ENCODE measurements at places on chromosomes 7 and 10.

- no peak for DNase-seq
These were observed 6.1 kb downstream of the IQUB start for GRCh38 chr7:123528265-123528664.

DNA sequence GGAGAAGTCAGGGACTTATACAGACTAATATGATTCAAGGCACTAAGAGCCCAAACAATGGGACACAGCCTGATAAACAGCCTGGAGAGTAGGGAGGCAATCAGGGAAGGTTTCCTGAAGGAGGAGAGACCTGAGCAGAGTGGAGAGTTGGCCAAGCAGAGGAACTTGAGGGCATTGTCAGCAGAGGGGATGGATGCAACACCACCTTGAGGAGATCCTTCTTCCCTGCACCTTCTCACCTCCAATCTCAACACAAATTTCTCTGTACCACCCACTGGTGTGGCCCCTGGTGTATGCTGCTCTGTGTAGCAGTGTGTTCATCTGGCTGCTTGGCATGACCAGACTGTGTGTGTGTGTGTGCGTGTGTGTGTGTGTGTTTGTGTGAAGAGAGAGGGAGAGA, 146.2 kb downstream of the WDR11 start:
- no peak for DNase-seq

DNA sequence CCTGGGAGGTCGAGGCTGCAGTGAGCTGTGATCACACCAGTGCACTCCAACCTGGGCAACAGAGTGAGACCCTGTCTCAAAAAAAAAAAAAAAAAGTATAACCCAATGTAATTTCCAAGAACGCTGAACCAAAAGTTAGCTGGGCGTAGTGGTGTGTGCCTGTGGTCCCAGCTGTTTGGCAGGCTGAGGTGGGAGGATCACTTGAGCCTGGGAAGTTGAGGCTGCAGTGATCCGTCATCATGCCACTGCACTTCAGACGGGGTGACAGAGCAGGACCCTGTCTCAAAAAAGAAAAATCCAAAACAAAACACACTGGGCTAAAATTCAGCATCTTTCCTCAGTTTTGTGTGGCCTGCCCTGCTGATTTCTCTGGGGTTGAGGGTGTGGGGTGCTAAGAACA, 21.1 kb downstream of the HNRNPA2B1 start:
- no peak for DNase-seq

- DNase-seq, result no peak
These were observed 12.3 kb downstream of the RPA3 start for GRCh38 chr7:7706101-7706511.

DNA sequence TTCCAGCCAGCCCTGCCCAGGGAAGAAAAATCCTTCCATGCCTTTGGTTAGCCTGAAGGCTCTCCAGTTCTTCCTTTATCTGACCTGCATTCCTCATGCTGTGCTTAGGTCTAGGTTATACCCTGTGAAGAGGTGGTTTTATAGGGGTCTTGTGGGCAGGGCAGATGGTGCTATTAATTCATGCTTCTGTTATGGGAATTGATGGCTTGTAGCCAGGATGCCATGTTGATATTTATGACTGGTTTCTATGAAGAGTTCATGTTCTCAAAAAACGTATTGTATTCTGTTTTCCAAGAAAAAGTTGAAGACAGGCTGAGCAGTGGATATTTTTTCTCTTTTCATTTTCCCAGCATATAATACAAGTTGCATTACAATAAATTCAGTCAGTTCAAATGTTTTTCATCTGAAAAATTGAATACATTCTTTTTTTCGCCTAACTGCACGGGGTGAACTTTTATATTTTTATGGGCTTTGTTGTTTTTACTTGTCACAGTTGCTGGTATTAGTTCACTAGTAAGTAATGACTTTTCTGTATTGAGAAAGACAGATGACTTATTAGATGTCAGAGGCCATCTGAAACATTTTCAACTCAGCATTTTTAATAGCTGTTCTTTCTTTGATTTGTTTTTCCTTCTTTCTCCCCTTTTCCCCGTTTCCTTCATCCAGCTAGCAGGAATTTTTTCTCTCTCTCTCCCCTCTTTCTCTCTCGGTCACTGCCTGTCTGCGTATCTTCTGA, 322.8 kb downstream of the LRMDA start:
- no peak for DNase-seq

- no peak for DNase-seq
These were observed 112.5 kb downstream of the SVIL start for GRCh38 chr10:29522061-29522855.

GRCh38 chr7:28544453-28545117, 132.3 kb downstream of the CREB5 start:
- DNase-seq, result no peak

DNA sequence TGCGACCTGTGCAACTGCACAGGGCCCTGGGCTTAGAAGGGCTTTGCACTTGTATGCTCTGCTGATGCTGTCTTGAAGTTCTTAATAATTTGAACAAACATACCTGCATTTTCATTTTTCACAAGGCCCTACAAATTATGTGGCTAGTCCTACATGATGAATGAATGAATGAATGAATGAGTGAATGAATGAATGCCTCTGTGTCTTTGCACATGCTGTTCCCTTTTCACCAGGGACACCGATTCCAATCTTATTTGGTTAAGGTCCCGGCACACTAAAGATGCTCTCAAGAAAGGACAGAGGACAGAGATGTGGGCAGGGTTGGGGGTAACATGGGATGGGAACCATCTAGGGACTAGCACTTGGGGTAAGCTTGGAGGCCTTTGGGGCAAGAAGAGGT, 39.4 kb upstream of the CHST3 start:
- no peak for DNase-seq

- no peak for DNase-seq
These were observed 136.1 kb upstream of the TNRC18 start for GRCh38 chr7:5559576-5560240.

- no peak for DNase-seq
These were observed 351.9 kb upstream of the NPVF start for GRCh38 chr7:25580141-25580540.

- DNase-seq, result no peak
These were observed 31.8 kb downstream of the TES start for GRCh38 chr7:116242178-116242577.

DNA sequence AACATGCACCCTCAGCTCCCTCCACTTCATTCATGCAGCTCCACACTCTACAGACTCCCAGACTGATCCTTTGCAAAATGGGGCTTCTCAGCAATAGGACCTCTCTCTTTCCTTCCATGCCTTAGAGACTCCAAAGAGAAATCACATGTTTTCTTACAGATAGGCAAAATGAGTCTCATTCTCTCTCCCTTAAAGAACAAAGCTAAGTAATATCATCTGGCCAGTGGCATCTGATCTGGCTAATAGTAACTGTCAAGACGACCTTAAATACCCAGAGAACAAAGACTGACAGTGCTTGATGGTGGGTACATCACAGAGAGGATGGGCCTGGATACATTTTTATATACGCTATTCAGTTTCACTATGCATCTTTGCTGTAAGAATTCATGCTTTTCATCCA, 43.1 kb upstream of the CALD1 start:
- no peak for DNase-seq

DNA sequence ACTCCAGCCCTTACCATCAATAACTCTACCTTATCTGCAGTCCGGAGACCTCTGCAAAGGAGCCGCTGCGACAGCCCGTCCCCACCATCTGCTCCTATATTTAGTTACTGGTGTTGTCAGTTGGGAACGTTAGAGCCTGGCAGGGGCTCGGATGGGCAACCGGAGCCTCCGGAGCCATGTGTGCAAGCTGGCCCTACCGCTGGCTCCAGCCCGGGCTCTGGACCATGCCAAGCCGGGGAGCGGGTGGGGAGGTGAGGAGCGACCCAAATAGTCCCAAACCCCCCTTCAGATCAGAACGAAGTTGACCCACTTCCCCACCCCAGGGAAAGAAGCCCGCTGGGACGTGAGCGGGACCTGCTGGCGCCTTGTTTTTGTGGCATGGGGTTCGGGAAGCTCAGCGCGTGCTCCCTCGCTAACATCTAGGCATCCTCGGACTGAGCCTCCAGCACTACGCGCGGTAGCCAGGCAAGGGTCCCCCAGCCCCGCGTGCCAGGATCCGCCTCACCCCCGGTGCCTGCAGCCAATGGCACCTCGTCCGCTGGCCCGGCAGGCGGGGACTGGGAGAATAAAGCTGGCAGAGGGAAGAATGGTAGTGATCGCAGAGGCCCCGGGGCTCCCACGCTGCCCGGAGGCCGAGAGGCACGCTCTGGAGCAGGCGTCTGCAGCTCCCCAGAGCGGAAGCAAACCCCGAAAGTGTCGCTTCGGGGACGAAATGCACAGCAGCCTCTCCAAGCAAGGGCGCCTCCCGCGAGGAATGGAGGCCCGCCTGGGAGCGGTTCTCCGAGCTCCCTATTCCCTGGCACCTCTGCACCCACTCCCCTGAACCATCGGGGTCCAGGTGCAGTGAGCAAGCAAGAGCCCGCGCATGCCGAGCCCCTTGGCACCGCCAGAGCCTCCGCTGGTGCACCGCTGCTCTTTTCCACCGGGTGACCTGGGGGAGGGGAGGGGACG, 679 bp downstream of the LRRC20 start:
- DNase-seq, result peak; percentile 64

GRCh38 chr7:114409750-114410149, 4.9 kb upstream of the FOXP2 start:
- DNase-seq, result no peak

DNA sequence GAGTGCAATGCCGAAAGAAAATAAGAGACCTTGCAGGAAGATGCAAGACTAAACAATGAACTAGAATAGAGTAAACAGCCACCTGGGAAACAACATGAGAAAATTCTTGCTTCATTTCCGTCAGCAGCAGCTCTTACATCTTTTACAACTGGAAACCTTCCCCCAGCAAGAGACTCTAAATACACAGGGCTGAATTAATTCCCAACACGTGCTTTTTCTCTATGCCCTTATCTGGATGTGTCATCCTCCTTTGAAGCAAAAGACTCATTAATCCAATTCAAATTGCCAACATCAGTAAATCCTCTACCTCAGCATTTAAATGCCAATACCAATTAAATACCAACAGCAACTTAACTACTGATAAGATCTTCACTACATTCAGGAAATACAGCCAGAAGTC, 99.0 kb upstream of the PDE1C start:
- DNase-seq, result no peak

DNA sequence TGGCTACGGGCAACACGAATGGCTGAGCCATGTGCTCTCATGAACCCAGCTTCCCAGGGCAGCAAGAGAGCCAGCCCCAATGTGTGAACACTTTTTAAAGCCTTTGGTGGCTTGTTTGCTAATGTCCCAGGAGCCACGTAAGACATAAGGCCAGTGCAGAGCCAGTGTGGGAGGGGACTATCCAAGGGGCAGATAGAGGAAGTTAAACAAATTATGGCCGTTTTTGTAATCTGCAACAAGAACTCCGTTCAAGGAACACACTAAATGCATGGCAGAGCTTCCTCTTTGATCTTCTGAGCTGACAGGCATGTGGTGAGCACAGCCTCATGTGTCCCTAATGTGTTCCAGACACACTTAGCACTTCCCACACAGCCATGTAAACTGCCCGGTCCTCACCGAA, 133.3 kb downstream of the TEX36 start:
- DNase-seq, result no peak

DNA sequence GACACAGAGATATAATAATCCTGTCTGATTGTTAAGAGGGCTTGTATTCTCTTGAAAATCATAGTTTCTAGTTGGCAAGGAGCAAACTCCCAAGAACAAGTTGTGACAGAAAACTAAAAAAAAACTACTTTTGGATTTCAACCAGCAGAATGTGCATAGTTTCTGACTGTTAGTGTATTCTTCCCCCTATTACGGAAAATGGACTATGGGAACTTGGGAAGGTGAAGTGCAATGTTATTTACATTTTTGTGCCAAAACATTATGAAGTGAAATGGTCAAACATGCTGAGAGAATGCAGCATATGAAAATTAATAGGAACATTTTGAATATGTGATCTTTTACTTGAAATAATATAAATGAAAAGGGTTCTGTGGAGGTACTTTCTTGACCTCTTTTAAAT, 660.8 kb downstream of the SUGCT start:
- no peak for DNase-seq

GRCh38 chr10:83764666-83765065, 374.6 kb upstream of the GHITM start:
- no peak for DNase-seq

DNA sequence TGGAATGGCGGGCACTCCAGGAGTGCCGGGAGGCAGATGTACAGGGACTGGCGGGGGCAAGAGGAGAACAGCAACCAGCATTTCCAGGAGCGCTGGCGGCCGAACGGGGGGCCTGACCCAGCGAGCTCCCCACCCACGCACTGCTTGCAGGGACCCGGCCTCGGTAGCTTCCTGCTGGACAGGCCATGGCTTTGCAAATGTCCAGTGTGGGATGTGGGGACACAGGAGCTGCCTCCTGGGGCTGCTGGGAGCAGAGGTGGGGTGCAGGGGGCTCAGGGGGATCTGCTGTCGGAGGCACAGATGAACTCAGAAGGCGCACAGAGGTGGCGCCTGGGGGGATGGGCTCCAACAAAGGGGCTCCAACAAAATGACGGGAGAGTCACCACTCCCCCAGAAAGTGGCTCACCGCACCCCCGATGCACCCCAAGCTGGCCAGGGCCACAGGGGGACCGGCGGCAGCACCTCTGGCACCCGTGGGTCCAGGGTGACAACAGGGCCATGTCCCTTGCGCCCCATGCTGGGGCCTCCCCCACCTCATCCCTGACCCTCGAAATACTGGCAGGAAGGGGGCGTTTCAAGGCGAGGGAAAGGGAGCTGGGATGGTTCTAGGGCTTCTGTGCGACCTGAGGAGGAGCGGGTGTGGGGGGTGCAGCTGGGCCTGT, 41.1 kb downstream of the AP5Z1 start:
- no peak for DNase-seq

DNA sequence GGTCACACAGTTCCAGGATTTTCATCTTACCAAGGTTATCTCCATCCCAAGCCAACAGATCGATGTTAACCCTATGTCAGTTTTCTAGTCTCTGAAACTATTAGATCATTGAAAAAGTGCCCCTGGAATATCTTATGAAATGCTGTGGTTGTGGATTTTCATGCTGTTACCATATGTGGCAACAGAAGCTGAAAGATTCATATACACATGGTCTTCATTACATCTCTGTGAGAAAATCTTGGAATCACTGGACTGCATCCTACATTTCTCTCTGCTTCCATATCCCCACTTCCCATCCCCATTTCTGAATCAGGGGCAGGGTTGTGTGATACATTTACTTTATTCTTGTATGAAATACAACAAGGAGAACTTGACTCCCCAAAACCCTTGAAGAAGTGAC, 146.1 kb downstream of the SLC16A9 start:
- no peak for DNase-seq

- DNase-seq, result no peak
These were observed 101.2 kb upstream of the PARD3 start for GRCh38 chr10:34916314-34916713.

GRCh38 chr7:108454674-108455550, 1.3 kb downstream of the NRCAM start:
- DNase-seq, result peak; percentile 31

DNA sequence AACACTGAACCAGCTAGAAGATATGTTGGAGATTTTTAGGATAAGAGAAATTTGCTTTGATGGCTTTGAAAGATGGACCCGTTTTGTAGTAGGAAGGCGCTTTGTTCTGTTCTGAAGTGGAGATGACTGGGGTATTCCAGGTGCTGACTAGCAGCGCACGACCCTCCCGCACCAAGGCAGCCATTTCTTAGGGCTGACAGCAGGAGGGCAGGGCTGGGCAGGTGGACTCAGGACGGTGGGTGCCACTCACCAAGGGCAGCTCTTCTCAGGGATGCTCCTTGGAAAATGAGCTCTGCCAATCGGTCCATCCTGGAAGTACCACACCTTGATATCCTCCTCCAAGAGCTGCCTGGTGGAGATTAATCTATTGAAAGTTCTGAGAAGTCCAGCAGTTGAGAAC, 463.6 kb upstream of the FOXK1 start:
- DNase-seq, result no peak

- no peak for DNase-seq
These were observed 174.3 kb upstream of the PITRM1 start for GRCh38 chr10:3346851-3347250.

Data from GM12891 (cell line).